ENCODE measurements at places on chromosomes 12 and 14.

GRCh38 chr12:30378307-30378706 lies 317.4 kb downstream of the IPO8 start:
- no peak for DNase-seq

DNA sequence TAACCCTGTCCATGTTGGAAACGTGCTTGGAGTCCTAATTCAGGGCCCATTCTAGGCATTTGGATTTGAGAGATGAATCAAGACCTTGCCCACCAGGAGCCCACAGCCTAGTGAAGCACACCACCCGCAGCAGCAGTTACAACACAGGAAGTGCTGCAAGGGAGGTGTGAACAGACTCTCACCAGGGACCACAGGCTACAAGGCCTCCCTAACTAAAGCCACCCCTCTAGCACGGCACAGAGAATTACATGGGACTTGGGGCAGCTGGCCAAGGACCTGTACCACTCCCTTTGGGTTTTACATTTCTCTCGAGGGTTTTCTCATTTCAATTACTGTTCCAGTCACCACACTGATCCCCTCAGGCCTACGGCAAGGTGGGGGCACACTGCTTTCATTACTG lies 49.5 kb upstream of the FOXN3 start:
- DNase-seq = no peak

GRCh38 chr12:124573839-124574786 lies 6.7 kb upstream of the NCOR2 start:
- DNase-seq = no peak

DNA sequence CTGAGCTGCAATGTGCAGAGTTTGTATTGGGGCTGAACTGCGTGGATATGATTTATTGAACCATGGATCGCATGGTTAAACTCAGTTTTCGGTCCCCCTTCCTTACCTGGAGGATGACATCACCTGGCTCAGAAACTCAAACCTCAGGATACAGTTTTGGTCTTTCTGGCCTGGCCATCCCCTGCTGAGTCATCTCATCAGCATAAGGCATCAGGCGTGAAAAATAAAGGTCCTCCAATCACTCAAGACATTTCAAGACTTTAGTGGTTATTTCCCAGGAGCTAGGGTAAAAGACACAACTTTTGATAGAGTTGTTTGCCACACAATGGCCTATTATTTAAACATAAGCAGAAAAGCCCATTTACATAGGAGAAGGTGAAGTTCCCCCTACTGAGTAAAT lies 631.1 kb upstream of the TMEM132C start:
- no peak for DNase-seq

GRCh38 chr14:101028971-101029667 lies 125.6 kb upstream of the RTL1 start:
- no peak for DNase-seq

GRCh38 chr12:42172441-42173210 lies 28.0 kb upstream of the GXYLT1 start:
- no peak for DNase-seq

DNA sequence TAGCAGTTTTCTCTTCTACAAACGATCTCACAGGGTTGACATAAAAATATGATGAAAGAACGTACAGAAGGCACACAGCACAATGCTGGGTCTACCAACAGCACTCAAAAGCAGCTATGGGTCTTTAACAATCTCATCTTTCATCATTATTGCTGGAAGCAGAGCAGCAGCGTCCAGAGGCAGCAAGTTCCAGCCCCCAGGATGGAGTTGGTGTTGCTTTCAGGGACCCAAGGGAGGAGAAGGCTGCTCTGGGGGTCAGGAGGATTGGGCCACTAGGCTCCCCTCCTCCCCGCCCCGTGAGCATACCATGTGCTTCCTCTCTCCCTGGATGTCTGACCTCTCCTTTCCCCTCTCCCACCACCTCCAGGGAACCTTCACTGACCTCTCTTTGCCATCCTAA lies 13.3 kb downstream of the KCTD10 start:
- no peak for DNase-seq

DNA sequence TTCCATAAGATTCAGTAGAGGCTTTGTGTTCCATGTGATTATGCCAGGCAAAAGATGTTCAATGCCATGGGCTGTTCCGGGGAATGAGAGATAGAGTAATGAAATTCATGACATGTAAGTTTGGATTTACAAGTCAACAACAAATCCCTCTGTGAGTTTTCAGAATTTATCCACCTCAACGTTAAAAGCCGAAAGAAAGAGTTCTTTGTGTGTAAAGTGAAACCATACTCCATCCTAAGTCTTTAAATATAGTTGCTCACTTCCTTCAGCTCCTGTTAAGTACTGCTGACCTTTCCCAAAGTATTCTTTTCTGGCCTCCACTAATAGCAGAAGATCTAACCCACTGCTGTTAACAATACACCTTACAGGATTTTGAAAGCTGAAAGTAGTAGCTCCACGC lies 190.0 kb downstream of the TMX1 start:
- no peak for DNase-seq

DNA sequence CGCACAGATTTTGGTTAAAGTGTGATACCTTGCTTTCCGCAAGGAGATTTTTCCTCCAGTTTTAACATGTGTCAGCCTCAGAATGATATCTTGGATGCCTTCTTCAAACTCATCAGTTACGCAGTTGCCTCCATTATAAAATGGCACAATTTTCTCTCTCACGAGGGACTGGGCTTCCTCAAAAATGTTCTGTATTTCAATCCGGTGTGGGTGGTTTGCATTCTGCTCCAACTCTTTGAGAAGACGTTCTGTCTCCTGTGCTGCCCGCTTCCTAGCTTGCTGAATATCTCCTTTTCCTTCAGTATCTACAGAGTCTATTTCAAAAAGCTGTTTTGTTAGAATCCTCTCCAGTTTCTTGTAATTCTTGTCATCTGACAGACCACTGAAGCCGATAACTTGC lies 1.8 kb downstream of the BAG5 start:
- no peak for DNase-seq

- DNase-seq = no peak
Observed at GRCh38 chr12:108511633-108512540, 3.2 kb upstream of the FICD start.

DNA sequence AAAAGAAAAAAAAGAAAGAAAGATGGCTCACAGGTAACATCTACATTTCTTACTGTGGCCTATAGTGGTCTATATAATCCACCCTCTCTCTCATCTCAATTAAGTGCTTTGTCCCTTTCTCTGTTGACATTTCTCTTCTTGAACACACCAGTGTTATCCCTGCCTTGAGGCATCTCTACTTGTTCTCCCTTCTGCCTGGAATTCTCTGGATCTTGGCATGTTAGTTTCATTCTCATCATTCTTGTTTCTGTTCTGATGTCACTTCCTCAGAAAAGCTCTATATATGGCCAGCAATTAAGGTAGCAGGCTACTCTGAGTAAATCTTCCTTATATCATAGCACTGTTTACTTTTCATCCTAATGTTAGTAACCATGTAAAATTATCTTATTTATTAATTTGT lies 155.7 kb upstream of the PDZRN4 start:
- no peak for DNase-seq

- no peak for DNase-seq
Observed at GRCh38 chr14:90505531-90505930, 108.7 kb downstream of the CALM1 start.

GRCh38 chr12:87967871-87968270 lies 61.3 kb downstream of the C12orf50 start:
- no peak for DNase-seq

DNA sequence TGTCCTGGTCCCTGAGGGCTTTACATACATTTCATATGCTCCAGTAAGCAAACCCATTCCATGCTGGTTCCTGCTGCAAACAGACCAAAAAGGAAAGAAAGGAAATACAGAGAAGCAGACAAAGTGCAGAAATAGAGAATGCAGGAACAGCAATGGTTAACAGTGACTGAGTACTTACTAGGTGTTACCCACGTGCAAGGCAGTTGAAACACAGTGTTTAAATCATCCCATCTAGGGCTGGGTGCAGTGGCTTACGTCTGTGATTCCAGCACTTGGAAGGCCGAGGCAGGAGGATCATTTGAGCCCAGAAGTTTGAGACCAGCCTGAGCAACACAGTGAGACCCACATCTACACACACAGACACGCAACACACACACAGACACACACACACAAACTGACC lies 21.2 kb upstream of the NINJ2 start:
- DNase-seq = no peak

DNA sequence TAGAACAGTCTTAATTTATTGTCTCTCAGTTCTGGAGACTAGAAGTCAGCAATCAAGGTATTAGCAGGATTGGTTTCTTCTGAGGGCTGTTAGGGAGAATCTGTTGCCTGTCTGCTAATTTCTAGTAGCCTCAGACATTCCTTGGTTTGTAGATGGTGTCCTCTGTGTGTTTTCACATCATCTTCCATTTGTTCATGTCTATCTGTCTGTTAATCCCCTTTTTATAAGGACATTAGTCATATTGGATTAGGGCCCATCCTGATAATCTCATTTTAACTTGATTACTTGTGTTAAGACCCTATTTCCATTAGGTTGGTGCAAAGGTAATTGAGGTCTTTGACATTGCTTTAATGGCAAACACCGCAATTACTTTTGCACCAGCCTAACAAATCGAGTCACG lies 34.3 kb downstream of the TBC1D15 start:
- no peak for DNase-seq

DNA sequence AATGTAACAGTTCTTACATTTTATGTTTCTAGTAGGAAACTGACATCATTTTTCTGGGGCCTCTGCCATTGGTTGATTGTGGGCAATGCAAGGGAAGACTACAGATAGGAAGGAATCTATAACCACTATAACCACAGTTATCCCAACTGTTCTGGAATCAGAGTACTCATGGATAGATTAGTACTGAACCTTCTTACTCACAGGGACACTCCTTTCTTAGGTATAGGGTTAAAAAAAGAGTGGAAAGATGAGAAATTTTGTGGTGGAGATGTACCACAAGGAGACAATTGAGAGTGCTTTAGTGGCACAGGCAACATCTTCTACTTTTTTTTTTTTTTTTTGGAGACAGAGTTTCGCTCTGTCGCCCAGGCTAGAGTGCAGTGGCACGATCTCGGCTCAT lies 21.0 kb downstream of the TMEM116 start:
- DNase-seq = no peak

GRCh38 chr14:35289623-35290022 lies 2.6 kb upstream of the PSMA6 start:
- no peak for DNase-seq

DNA sequence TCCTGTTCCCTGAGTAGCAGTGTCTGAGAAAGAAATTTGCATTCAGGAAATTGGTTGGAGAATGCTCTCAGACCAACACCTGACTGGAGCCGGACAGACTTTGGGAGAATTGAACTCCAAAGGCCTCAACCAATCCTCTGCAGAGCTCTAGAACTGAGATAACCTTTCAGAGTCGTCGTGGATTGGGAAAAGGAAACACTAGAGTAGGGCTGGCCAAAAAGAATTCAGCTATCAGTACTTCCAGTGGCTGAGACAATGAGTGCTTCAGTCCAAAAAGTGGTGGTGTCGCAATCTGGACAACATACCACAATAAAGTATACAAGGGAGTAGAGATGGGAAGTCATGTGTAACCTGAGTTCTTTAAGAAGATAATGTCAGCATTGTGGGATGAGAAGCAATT lies 377.1 kb downstream of the SLC16A7 start:
- DNase-seq = no peak

- DNase-seq = peak; percentile 64
Observed at GRCh38 chr12:47753021-47754001, 5.4 kb downstream of the RAPGEF3 start.

DNA sequence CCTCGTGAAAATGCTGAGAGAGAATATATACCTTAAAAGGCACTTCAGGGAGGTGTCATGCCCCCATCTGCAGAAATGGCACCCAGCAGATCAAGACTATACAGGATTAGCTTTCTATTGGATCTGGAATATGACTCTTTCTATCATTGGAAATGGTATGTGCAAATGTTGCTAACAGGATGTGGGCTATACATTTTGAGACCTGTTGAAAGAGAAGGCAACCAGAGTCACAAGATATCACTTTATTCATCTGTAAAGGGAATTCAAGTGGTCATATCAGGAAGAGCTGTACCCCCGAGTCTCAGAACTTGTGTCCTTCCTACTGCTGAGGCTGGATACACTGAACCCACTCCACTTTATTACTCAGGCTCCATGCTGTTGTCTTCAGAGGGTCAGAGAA lies 46.1 kb upstream of the FRMD6 start:
- no peak for DNase-seq

GRCh38 chr12:5210923-5211290 lies 167.2 kb downstream of the KCNA5 start:
- no peak for DNase-seq

Data from left lung (tissue), 14 donors.